ENCODE measurements at places on chromosomes 4 and X. TPM values are rescaled to one million over a fixed set of nuclear protein-coding genes. Genes with fewer than 3 reads are reported as not detected.

ZMAT1 gene
- total RNA-seq = 14.9 TPM

NSG1 gene
- total RNA-seq = 5.8 TPM

DNA sequence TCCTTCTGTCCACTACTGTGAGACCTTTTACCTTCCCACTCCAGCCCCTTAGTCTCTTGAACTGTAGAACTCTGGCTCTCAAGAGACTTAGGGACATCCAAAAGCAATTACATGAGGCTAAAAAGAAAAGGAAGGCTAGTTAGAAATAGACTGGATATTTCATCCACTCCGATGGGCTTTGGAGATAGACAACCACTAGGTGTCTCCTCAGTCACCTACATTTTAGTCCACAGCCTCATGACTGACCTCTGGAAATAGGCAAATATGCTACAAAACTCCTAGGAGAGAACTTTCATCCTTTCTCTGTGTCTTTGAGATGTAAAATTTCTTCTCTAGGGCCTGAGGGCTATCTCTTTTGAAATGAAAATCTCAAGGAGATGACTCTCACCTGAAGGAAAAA is 45.1 kb upstream of the LAMP2 start:
- DNase-seq = no peak

DNA sequence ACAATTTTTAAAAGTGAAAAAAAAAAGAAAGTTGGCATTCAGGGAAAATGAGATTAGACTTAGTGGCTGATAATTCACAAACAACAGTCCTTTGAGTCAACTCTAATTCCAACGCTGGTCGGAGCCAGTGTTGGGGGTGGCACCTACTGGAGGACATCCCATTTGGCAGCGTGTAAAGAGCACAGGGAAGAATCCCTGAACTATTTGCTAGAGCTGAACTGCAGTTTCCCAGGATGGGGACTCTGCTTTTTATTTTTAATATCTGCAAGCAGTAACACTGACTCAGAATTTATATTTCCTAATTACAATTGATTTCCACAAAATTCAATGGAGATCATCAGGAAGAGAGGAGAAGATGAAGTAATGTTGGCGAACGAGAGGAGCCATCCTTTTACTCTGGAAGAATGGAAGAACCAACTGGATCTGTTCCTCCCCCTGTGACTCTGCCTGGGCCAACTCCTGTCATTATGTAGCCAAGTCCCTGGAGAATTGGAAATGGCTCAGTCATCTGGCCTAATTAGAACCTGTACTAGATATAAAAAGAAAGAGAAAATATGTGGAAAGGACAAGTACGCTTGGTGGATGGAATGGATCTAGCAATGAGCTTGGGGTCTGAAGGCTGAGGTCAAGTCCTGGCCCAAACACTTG is 76.7 kb downstream of the IRF2 start:
- DNase-seq = no peak

DNA sequence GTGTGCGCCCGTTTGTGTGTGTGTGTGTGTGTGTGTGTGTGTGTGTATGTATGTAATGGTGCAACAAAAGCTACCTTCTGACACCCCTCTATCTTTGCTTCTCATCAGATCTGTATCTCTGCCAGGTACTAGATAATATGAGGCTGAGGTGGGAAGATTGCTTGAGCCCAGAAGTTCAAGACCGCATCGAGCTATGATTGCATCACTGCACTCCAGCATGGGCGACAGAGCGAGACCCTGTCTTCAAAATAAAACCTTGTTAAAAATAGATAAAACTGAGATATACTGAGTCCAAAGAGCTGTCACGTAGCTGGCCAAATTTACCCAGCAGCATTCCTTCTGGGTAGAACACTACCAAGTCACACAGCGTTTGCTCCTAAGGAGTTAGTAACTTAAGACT is 18.4 kb downstream of the NLGN4X start:
- DNase-seq = no peak

- no peak for DNase-seq
Measured at GRCh38 chrX:121084903-121085611, 37.6 kb downstream of the GLUD2 start.

- DNase-seq = no peak
Measured at GRCh38 chrX:87755493-87755892, 237.9 kb downstream of the KLHL4 start.

GRCh38 chr4:184845367-184846021 is 19.7 kb upstream of the ACSL1 start:
- DNase-seq = no peak

DNA sequence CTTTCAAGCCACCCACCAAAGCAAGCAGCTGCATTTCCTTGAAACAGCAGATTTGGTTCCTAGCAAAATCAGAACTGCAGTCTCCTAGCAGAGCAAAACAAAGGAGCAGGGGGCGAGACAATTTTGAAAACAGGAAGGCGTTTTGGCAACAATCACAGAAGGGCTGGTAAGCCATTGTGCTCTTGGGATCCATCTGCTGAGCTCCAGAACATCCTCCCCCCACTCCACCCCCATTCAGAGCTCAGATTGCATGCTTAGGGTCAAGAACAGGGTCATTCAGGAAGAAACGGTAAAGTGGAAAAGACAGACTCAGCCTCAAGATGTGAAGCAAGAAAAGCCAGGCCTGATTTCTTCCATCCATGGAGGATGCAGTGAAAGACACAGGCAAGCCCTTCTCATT is 7.6 kb upstream of the PCDH19 start:
- DNase-seq = no peak

Measured in natural killer cell (primary cell).